ENCODE measurements at places on chromosomes 11 and 22.

DNA sequence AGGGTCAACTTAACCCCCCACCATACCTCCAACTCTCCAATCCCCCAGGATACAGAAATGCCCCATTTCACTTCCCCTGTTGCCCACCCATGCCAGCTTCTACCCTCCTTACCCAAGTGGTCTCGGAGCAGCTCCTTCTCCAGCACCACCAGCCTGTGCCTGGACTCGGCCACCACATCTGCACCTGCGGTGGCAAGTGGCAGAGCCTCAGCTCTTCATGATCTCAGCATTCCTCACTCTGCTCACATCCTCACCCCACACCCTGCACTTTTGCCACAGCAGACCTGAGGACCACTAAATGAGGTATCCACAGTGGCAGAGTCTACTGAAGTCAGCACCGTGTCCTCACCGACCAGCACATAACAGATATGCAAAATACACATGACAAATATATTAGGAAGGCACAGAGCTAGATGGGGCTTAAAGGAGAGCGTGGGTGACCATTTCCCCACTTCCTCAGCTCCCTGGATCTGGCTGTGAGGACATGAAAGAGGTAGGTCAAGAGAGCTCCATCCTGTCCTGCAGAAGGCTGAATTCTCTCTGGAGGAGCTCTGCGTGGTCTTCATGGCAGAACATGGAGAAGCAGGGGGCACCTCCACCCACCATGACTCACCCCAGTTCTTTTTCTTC lies 9.7 kb downstream of the NHERF4 start:
- no peak for DNase-seq

DNA sequence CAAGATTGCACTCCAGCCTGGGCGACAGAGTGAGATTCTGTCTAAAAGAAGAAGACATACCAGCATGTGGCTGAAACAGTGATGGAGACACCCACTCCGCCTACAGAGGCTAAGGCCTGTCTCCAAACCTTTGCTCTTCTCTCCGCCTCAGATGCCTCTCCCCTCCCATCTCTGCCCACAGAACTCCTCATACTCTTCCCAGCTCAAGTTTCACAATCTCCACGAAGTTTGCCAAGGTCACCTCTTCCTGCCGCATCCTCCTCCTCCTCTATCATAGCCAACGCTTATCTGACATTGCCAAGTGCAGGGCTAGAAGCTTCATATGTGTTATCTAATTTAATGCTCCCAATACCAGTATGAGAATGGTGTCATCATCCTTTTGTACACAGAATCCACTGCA lies 25.9 kb upstream of the FBLN1 start:
- DNase-seq: no peak

DNA sequence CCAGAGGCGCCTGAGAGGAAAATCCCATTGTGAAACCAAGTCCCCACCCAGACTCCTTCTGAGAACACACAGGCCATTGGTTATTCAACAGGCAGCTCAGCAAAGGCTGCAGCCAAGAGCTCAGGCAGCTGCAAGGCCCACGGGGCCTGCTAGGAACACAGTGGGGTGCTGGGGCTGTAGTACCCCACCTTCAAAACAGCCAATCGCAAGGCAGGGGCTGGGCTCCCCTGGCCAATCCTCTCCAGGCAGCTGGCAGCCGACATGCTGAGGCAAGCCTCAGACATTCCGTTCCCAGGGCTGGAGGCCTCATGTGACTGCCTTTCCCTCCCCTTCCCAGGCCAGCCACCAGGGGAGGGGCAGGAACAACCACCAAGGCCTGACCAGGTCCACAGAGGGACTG lies 6.6 kb downstream of the PRODH start:
- no peak for DNase-seq

- DNase-seq: no peak
Measured at GRCh38 chr11:61954851-61955421, 4.8 kb downstream of the BEST1 start.
